ENCODE measurements at places on chromosomes 7 and 10.

DNA sequence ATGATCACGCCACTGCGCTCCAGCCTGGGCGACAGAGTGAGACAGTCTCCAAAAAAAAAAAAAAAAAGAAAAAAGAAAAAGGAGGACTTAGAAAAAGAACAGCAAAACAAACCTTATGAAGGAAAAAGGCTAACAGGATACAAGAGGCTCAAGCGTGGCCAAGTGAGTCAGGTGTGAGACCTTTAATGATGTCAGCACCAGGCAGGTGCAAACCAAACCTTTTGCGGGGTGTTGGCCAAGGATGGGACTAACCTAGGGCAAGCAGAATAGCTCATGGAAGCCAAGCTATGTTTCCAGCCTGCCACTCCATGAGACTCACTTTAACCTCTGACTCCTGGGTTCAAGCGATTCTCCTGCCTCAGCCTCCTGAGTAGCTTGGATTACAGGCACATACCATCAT lies 11.3 kb upstream of the GNA12 start:
- ATAC-seq, result no peak

DNA sequence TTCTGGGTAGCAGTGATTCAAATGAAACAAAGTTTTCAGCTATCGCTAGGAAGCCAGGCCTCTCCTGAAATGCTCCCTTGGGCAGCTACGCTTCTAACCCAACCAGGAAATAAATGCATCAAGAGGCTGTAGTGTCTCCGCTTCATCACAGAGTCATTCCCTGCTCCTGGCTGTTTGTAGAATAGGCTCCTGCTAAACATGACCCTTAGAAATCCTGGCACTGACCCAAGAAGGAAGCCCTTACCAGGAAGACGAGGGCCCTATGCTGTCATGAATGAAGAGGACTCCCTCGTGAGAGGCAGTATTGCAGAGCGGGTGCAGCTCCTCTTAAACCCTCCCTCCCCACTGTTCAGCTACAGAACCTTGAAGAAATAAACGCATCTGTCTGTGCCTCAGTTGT lies 48.3 kb downstream of the NOD1 start:
- peak; percentile 60 for ATAC-seq

GRCh38 chr7:20219446-20220292 lies 2.5 kb upstream of the MACC1 start:
- peak; percentile 56 for ATAC-seq

DNA sequence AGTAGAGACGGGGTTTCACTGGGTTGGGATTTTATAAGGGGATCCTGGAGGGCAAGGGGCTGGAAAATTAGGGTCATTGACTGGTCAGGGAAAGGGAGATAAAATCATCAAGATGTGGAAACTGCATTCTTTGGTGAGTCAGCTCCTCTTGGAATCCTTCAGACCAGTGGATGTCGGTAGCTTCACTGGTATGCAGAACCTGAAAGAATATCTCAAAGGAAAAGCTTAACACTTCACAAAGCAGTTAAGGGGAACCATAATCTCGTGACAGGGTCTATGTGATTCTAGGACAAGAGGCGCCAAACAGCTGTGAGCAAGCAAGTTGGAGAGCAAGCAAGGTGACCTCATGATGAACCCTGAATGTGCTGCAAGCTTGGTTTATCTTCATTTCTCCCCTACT lies 634.7 kb upstream of the AUTS2 start:
- no peak for ATAC-seq

DNA sequence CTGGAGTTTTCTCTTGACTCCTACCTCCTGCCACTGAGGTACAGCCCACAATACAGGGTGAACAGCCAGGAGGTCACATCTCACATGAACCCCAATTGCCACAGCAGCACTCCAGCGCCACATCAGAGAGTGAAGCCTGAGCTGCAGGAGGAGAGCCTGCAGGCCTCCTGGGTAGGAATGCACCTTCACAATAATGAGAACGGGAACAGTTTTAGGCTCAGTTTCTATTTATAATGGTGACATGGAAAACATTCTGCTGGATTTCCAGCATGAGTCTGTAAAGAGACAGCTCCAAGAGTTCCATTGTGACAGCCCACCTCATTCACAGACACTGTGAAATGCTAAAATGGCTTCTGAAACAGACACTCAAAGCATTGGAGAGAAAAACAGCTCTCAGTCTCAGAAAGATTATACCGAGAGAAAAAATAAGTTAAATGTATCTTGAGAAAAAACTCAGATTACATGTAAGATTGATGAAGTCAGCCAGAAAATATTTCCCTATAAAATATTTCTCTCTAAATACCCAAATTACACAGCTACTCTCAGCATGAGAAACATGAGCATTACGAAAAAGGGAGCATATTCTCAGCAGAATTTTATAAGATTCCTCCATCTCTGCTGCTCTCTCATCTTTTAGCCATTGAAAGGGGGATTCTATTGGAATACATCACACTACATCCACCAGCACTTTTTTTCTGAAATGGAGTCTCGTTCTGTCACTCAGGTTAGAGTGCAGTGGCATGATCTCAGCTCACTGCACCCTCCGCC lies 11.3 kb downstream of the ZNF680 start:
- no peak for ATAC-seq
